ENCODE measurements at places on chromosomes 16 and 17.

DNA sequence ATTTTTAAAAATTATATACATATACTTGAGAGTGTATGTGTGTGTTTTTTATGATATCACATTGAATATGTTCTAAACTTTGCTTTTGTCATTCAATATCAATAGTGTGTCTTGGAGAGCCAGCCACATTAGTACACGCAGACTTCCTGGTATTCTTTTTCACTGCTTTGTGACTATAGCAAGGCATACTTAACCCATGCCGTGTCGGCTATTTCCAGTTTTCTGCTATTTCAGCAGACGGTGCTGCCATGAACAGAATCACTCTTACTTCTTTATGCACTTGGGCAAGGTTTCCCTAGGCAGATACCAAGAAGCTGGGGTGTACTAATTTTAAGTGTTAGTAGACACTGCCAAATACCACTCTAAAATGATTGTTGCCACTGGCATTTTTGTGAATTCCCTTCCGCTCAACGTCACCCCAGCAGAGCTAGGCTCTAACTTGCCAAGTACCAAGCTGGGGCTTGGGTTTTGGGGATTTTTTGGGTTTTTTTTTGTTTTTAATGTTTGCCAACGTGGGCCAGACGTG, 134.9 kb downstream of the SOCS1 start:
- no peak for DNase-seq

GRCh38 chr17:80284631-80285030, 24.0 kb downstream of the RNF213 start:
- no peak for DNase-seq

DNA sequence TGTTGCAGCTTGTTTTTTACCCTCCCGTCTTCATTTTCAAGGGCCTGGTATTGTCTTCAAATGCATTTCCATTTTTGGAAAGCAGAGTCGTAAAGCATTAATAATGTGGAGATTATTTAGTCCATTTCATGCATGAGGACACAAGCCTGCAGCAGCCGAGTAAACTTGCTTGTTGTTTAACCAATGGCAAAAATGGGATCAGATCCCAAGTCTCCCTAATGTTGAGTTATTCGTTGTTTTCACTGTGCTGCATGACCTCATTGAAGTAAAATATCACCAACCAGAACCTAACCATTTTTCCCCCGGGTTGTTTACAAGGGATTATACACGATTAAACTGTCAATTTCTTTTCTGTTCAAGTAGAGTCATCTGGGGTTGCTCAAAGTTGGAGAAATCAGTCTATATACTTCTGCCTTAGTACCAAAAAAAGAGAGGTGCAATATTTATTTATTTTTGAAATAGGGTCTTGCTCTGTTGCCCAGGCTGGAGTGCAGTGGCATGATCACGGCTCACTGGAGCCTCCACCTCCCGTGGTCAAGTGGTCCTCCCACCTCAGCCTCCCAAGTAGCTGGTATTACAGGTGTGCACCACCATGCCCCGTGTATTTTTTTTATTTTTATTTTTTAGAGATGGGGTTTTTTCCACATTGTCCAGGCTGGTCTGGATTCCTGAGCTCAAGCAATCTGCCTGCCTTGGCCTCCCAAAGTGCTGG, 12.4 kb downstream of the AMZ2 start:
- DNase-seq = no peak

GRCh38 chr17:56744721-56745120, 89.0 kb downstream of the C17orf67 start:
- no peak for DNase-seq

DNA sequence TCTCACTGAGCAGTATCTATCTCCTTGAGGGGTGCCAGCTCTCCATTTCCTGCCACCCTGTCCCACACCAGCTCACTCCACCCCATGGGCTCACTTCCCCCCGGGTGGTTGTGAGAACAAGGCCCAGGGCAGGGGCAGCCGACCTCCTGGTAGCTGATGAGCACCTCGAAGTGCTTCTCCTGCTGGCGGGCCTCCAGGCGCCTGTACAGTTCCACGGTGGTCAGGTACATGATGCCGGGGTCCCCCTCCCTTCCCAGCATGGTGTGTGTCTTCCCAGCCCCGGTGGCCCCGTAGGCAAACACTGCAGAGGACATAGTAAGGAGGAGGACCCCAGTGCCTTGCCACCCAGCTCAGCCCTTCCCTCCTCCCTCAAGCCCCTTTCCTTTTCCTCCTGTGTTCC, 12.5 kb downstream of the KIF18B start:
- DNase-seq = no peak
